Activated naive CD4-positive, alpha-beta T cell treated with anti-CD3 and anti-CD28 coated beads, Interleukin-2, amount 50 U/mL, for 72 hours (primary cell): ENCODE measurements at places on chromosomes 4 and X.

DNA sequence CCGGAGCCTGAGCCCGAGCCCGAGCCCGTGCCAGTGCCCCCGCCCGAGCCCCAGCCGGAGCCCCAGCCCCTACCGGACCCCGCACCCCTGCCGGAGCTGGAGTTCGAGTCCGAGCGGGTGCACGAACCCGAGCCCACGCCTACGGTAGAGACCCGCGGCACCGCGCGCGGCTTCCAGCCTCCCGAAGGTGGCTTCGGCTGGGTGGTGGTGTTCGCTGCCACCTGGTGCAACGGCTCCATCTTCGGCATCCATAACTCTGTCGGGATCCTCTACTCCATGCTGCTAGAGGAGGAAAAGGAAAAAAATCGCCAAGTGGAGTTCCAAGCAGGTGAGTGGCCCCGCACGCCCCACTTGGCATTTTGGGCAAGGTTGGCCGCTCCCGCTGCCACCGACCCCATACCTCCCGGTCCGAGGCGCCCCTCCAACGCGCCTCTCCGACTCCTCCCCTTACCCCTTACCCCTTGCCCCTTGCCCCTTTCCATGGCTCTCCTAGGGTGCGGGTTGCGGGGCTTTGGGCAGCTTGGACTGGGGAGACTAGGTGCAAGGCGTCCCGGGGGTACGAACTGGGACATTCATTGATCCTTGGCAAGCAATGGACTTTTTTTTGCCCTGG lies 553 bp downstream of the SLC16A2 start:
- DNase-seq, result no peak

- no peak for DNase-seq
Observed at GRCh38 chrX:154372612-154373022, 1.8 kb downstream of the FLNA start.

DNA sequence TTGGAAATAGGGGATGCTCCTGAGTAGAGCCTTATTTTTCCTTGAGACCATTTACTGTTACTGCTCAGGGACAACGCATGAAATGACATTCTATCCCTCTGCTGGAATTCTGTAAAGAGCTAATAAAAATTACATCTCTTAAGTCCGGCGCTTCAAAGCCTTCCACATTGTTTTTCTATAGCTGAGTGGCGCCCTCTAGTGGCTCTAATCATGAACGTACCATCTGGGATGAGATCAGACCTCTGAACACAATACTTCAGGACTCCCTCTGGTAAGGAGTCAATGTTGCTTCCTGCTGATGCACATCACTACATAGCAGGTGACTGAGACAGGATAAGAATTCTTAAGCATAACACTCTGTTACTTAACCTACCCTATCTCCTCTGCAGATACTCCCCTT lies 6.0 kb downstream of the HMGN5 start:
- peak; percentile 49 for DNase-seq

- no peak for DNase-seq
Observed at GRCh38 chr4:1463088-1463926, 57.1 kb upstream of the NKX1-1 start.

- no peak for DNase-seq
Observed at GRCh38 chr4:1981251-1982058, 27.3 kb downstream of the NELFA start.

GRCh38 chr4:147550626-147551246 lies 66.5 kb upstream of the TMEM184C start:
- no peak for DNase-seq
